ENCODE measurements at places on chromosomes 6 and 20.

- no peak for DNase-seq
Observed at GRCh38 chr20:15296422-15296821, 959.0 kb upstream of the FLRT3 start.

- DNase-seq, result no peak
Observed at GRCh38 chr6:47404435-47404834, 73.2 kb upstream of the CD2AP start.

DNA sequence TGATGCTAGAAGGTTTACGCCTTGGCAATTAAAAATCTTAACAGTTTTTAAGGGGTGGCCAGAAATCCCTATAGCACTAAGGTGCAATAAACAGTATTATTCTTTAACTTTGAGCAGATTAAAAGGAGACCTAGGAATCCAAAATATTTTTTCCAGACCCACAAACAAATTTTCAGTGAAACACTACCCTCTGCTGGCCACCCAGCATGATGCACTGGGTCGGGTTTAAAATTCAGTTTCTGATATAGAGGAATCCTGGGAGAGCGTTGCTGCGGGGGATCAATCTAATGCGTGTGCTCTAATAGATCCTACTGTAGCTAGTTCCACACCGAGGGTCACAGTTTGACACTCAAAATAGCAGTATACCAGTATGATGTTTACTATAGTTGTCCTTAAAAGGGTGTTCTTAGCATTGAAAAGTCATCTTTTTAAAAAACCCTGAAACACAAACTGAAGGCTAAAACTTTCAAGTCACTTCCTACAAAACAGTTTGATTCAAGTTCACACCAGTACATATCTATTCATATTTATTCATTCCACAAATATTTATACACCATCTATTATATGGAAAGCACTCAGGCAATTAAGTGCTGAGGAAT, 10.2 kb downstream of the UBE3D start:
- DNase-seq, result peak; percentile 15

DNA sequence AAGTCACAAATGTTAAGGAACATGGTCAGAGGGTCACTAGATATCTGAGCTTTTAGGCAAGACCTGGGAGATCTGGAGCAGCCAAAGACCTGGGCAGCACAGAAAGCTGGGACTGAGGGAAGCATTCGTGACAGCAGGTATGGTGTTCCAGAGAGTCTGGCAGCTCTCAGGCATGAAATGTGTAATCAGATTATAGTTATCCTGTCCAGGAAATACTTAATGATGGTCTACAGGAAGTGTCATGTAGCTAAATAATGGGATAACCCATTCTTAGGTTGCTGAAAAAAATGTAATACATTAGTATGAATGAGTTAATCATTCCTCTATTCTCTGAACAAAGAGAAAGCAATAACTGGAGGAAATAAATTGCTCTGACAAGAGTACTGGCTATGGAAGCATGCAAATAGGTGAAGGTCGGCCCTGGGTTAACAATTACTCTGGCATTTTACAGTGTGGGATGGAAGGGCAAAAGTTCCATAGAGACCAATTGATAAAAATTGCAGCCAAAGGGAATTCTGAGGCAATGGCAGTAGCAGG, 740.5 kb downstream of the CBLN4 start:
- no peak for DNase-seq

DNA sequence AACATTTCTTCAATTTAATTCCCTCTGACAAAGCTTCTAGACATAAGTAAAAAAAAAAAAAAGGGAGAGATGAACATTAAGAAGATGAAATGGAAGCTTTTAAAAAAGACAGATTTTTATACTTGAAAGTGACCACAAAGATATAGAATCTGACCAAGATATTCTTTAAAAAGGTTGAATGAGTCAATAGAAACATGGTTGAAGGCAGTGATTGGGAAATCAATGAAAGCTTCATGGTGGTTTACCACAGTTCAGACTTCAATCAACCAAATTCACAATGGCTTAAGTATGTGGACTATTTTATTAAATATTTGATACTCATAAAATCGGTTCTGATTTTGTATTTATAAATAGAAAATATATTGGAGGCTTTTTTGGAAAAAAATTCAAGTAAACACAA, 248.4 kb upstream of the HSF2 start:
- no peak for DNase-seq

DNA sequence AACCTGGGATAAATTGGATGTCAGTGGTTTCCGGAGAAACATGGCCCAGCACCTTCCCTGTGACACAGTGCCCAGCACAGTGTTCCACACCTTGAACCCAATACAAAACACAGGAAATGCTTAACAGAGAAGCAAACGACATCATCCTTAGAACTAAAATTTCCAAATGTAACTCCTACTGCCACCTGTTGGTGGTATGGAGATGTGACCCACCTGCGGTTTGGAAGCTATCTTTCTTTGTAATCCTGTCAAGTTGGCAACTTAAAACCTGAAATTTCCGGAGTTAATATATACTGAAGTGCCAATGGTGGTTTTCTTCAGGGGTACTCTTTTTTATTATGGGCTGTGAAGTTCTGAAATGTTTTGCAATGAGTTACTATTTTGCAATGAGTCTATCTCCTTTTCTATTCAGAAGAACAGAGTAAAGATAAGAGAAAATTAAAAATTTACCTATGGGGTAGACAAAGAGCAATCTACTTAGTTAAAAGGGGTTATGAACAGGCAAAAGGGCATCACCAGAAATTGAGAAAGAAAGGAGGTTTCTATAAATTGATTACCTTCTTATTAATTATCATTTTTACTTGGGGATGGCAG, 658.8 kb downstream of the PTPRT start:
- DNase-seq, result no peak

- DNase-seq, result no peak
Observed at GRCh38 chr6:9978480-9978879, 436.4 kb downstream of the TFAP2A start.

- no peak for DNase-seq
Observed at GRCh38 chr6:6643398-6643797, 54.9 kb downstream of the LY86 start.

DNA sequence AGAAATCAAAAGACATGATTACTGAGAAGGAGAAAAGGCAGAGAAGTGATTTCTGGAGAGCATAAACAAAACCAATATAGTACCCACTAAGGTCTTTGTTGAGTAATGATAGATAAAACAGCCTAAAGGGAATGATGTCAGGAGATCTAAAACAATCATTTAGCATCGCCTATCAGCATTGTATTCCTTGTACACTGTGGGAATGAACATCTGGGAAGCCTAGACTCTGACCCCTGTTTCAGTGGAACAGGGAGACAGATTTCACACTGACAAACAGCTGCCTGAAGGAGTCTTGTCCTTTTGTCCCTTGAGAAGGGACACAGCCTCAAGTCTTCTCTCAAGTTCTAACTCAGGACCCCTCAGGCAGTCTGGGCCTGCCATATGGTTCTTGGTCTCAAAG, 1.7 kb downstream of the ASIP start:
- DNase-seq, result no peak

GRCh38 chr6:208938-209337, 83.3 kb upstream of the DUSP22 start:
- DNase-seq, result no peak

- no peak for DNase-seq
Observed at GRCh38 chr6:4575714-4576113, 200.5 kb upstream of the CDYL start.

GRCh38 chr6:105769987-105770386, 316.1 kb upstream of the PRDM1 start:
- DNase-seq, result no peak

GRCh38 chr6:30884521-30885480, 482 bp downstream of the DDR1 start:
- no peak for DNase-seq

DNA sequence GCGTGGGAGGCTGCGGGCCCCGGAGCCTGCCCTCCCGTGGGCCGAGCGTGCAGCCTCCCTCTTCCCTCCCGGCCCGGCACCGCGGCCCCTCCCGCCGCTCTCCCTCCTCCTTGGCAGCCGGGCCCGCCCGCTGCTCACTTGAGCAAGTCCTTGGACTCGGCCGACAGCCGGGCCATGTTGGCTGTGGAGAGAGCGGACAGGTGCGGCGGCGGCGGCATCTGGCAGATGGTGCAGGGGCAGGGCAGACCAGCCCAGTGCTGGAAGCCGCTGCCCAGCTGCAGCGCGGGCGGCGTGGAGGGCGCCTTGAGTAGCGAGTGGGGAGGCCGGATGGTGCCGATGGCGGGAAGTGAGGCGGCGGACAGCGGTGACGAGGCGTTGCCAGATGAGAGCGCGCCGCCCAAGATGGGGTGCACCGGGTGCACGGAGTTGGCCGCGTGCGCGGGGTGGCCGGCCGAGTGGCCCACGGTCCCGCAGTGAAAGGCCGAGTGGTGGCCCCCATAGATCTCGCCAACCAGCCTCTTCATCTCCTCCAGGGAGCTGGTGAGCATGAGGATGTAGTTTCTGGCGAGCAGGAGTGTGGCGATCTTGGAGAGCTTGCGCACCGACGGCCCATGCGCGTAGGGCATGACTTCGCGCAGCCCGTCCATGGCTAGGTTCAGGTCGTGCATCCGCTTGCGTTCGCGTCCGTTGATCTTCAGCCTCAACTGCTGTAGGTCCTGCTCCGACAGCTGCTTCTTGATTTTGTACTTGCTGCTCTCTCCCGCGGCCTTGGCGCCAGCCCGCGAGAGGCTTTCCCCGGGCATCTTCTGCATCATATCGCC, 766 bp downstream of the OLIG3 start:
- no peak for DNase-seq
